ENCODE measurements at places on chromosomes 1 and 21.

GRCh38 chr1:21284206-21285054 lies 5.8 kb downstream of the ECE1 start:
- ATAC-seq, result peak; percentile 76

GRCh38 chr1:206904423-206905142 lies 7.3 kb downstream of the IL24 start:
- no peak for ATAC-seq

- no peak for ATAC-seq
Measured at GRCh38 chr1:200374569-200375295, 35.1 kb downstream of the ZNF281 start.

DNA sequence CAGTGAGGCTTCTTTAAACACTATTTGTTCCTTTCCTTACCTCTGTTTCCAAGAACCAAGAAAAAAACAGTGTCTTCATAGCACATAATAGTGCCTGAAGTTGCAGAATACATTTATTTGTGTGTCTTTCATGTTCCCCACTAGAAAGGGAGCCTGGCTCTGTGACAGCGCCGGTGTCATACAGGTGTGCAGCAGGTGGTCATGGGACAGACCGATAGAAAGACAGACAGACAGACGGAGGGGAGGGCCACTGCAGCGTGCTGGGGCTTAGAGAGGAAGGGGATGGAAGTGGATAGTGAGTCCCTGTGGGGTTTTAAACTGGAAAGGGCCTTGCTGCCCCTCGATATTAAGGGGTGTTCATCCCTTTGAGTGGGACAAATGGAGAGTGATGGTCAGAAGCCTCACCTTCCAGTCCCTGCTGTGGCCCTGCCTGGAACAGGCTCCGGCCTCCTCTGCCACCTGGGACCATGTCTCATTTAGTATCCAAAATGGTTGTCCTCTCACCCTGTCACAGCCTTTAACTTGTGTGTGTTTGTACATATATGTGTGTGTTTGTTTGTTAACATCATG lies 152.9 kb downstream of the PGBD5 start:
- ATAC-seq, result no peak

- no peak for ATAC-seq
Measured at GRCh38 chr1:220681220-220681880, 8.8 kb upstream of the C1orf115 start.

DNA sequence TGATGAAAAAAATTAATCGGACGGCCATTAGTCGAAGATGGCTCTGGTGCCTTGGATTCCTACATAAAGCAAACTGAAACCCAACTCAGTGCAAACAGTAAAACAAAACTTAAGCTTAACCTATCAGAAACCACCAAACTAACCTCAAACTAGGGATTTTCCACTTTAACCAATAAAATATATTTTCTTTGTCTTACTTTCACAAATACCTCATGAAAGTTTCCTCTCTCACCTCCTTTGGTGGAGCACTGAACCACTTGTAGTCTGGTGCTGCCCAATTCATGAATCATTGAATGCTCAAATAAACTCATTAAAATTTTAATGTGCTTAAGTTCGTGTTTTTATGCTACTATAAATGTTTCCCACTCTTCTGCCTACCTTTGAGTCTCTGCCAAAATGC lies 7.0 kb downstream of the ADORA3 start:
- ATAC-seq, result no peak

GRCh38 chr1:83497563-83497962 lies 501.4 kb downstream of the TTLL7 start:
- ATAC-seq, result no peak

GRCh38 chr1:115976921-115977498 lies 697 bp downstream of the SLC22A15 start:
- ATAC-seq, result no peak
